ENCODE measurements at places on chromosomes 5 and 9.
A peak's percentile ranks its signal among the peaks of the same experiment; 100 is the strongest.

DNA sequence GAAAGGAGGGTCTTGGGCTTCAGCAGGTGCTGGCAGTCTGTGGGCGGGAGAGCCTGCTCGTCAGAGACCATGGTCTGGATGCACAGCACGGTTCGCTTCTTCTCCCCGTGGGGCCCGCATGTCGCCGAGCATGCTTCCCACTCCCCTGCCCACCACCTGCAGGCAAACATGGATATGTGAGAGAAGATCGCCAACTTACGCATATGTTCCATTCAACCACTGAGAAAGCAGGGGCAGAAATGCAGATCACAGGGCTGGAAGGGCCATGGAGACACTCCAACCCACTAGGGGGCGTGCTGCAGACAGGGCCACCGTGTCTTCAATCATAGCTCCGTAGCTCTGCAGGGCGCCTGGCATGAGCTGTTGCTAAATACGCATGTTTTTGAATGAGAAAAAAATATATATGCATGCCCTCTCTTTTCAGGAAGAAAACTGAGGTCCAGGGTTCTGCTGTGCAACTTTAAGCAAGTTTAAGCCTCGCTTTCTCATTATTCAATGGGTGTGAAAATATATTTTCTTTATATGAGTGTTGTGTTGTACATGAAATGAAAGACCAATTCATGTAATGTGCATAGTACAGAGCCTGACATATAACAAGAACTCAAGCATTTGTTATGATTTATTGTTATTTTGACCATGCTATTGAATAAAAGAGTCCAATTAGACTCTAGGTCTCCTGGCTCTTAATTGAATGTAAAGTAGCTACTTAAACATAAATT, 148.0 kb downstream of the TARS1 start:
- peak; percentile 2 for DNase-seq

GRCh38 chr9:8085986-8086385, 286.4 kb upstream of the DMAC1 start:
- DNase-seq, result no peak

DNA sequence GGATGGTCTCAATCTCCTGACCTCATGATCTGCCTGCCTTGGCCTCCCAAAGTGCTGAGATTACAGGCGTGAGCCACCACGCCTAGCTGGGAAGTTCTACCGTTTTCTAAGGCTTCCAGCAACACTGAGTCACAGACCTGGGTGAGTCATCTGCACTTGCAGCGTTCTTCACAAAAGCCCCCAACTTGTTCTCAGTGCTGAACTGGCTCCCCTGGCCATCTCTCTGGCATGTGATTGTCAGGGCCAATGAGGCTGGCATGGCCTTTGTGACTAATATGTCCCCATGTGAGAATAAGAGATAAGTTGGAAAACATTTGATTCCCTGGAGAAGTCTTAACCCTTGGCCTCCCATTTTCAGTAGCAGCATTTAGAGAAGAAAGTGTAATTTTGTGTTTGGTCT, 124.4 kb downstream of the WDR41 start:
- DNase-seq, result no peak

GRCh38 chr9:112013266-112013665, 116.7 kb downstream of the UGCG start:
- no peak for DNase-seq

DNA sequence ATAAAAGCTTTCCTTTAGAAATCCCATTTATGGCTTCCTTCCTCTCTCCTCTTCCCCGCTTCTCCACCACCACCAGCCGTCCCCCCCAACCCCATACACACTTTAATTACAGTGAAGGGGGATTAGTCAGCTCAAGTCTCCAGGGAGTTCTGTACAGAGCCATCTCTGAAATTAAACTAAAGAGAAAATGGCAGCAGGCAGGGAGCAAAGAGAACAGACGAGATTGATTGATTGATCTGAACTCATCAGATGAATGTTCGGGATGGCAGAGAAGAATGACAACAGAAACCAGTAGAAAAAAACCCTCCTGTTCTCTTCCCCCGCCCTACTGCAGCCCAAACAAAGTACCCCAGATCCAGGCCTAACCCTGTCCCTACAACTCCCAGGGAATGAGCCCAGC, 241.7 kb upstream of the PANK3 start:
- no peak for DNase-seq

DNA sequence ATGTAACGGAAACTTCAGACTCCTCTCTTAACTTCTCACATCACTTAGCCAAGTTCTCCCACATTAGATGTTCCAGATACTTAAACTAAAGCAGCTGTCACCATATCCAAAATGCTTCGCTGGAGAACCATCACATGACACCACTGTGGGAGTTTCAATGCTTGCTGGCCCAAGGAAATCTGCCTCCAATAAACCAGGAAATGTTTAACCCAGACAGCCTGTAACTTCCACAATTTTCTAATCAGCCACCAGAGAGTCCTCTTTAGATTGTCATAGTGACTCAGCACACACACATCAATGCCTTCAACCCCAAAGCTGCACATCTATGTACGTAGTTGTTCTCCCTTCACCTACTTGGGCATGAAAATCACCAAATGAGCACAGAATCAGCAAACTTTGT, 118.7 kb downstream of the LPAR1 start:
- no peak for DNase-seq

- DNase-seq, result no peak
These were observed 4.9 kb upstream of the IL4 start for GRCh38 chr5:132668706-132669454.

DNA sequence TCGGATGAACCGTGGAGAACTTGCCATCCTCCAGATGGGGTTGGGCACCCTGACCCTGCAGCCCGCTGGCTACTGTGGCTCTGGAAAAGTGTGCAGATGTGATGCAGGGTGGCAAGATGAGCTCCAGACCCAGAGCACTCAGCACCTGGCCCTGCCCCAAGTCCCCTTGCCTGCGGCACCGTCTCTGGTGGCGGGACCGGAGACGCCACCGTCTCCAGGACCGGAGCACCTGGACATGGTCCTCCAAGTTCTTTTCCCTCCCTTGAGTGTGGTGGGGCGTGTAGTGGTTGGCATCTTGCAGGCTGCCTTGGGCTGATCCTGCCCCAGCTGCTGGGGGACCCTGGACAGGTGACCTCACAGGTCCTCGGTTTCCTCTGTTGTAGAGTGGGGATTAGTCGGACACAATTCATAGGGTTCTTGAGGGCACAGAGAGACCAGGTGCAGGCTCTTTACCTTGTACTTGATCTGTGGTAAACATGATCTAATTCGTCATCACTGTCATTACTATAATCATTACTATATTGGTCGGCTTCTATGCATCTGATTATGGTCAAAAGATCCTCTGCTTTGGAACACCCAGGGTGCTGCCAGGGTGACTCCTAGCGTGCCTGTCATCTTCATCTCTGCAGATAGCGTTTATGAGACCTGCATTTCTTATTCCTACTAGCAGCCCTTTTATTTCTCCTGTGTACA, 83.5 kb downstream of the COL5A1 start:
- no peak for DNase-seq

- no peak for DNase-seq
These were observed 257.1 kb upstream of the MAP3K1 start for GRCh38 chr5:56558131-56558745.

- DNase-seq, result no peak
These were observed 10.3 kb upstream of the STX17 start for GRCh38 chr9:99896119-99896518.

DNA sequence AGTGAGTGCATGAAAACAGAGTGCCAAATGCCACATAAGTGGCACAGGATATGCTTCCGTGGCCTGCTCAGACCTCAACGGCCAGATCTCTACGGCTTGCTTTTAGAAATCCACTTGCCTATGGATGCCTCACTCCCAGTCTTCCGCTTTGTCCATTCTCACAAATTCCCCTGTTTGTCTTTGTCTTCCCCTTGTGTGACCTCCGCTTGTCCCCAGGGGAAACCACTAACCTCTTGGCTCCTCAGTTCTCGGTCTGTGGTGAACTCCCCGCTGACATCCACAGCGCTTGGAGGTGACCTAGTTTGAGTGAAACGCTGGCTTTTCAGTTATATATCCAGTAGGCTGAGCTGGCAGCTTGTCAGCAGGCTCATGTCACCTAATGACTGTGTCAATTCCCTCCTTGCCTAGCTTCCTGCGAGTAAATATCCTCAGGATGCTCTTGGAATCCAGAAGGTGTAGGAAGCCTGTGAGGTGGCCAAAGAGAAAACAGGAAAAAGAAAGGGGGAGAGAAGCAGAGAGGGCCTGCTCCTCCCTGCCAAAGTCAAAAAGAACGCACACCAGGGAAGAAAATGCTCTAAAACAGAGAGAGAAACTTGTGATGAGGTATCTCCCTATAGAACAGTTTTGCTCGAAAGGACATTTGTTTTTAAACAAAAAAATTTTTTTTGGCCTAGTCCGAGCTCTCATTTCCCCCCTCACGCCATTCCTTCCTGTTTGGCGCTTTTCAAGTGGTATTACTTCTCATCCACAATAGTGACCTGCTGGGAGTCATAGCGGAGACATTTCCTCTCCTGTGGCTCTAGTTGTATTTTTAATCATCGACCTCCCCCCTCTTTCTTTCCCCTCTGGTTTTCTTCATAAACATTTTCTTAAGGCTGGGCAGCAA, 101.6 kb upstream of the SPRY4 start:
- no peak for DNase-seq

- no peak for DNase-seq
These were observed 364.1 kb upstream of the CCNH start for GRCh38 chr5:87776785-87777184.

DNA sequence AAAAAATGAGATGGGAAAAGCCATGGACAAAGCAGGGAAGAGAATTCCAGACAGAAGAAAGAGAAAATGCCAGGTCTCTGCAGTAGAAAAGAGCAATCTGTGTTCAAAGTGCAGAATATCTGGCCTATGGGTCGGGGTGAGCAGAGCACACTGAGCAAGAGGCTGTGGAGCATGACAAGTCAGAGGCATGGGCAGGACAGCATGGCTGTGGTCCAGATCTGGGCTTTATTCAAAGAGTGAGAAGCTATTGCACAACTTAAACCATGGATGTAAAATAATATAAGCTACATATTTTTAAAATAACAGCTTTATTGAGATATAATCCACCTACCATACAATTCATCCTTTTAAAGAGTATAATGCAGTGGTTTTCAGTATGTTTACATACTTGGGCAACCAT, 133.1 kb upstream of the SPDL1 start:
- DNase-seq, result no peak

- no peak for DNase-seq
These were observed 16.6 kb downstream of the SPTLC1 start for GRCh38 chr9:92098638-92099037.

DNA sequence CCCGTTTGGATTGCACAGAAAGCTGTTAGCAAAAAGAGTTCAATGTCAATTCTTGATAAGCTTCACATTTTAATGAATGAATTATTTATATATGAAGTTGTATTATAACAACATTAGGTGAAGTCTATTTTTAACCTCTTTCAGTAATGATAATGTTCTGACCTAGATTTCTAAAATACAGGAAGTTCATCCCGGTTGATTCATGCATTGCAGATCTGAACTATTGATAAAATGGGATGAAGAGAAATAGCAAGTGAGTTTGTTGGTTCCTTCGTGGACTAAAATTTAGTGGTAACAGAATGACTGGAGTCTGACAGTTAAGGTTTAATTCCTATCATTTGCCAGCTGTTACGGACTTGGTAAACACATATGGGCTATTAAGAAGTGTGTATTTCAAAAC, 180.5 kb downstream of the PCSK1 start:
- no peak for DNase-seq

DNA sequence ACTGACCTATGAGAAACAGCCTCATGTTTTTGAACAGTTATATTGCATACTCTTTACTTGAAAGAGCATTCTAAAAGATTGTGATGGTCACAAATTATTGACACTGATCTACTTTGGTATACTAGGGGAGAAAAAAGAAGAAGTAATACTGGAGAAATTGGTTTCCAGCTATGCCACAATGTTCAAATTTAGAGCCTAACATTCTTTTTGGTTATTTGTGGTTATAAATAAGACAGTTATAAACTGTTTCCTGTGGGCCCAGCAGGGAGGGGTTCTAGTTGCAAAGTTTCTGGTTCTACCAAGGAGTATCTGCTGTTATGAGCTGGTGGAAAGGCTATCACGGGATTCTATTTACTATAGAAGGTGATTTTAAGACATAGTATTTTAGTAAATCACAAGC, 4.8 kb downstream of the CWC27 start:
- no peak for DNase-seq

GRCh38 chr9:130982636-130983358, 26.2 kb upstream of the LAMC3 start:
- DNase-seq, result no peak

- no peak for DNase-seq
These were observed 10.5 kb downstream of the MLLT3 start for GRCh38 chr9:20611691-20612287.

DNA sequence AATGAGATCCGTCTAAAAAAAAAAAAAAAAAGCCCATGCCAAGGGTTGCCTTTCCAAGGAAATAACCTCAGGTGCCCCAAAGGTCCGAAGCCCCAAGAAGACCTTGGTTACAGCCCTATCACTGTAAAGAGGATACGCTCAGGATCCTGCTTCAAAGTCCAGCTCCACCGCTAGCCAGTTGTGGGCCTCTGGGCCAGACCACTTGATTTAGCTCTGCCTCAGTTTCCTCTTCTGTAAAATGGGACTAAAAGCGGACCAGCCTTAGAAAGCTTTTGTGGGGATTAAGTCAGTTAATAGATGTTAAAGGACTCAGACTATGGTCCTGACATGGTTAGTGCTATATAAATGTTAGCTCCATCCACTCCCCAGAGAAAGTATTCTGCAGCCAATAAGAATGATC, 48.7 kb upstream of the ORM1 start:
- no peak for DNase-seq

- DNase-seq, result no peak
These were observed 1791.8 kb upstream of the WWC1 start for GRCh38 chr5:166499447-166500240.

DNA sequence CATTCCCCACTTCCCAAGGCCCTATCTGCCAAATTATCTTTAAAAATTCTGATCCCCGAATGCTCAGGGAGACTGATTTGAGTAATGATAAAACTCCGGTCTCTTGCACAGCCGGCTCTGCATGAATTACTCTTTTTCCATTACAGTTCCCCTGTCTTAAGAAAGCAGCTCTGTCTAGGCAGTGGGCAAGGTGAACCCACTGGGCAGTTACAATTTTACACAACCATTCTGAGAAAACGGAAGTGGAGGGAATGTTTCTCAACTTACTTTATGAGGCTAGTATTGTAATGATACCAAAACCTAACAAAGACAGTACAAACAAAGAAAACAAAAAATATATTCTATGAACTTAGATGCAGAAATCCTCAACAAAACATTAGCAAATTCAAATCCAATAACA, 100.0 kb downstream of the MCTP1 start:
- DNase-seq, result no peak

- no peak for DNase-seq
These were observed 755.4 kb upstream of the CTNND2 start for GRCh38 chr5:12659686-12660085.

GRCh38 chr5:19917588-19918122, 70.3 kb downstream of the CDH18 start:
- no peak for DNase-seq

DNA sequence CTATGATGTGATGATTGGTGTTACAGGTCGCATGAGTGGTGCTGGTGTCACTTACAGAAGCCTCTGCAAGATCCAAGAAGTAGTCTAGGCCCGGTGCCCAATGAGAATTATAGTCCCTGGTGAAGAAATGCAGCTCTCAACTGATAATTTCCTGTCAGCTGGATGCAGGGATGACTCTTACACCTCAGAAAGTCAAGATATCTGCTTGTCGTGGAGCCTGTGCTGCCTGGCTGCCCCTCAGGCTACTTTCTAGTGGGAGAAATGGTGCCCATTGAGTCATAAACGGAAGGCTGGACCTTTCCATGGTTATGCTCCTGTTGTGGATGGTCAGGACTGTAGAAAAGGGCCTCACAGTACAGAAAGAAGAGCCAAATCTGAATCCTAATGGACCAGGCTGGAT, 46.8 kb upstream of the NXNL2 start:
- DNase-seq, result no peak
